Uterus (tissue), 4 donors: ENCODE measurements at places on chromosomes 4 and X. TPM values are rescaled to one million over a fixed set of nuclear protein-coding genes. Genes with fewer than 3 reads are reported as not detected.

Gene RAPGEF2
- total RNA-seq: 27.9 TPM

Gene TBC1D8B
- total RNA-seq: 10.8 TPM

Gene KLHL4
- 32.7 TPM for total RNA-seq

Gene STK32B
- 33.8 TPM for total RNA-seq

Gene FAT1
- total RNA-seq: 11.5 TPM

Gene ZNF630
- total RNA-seq: 5.9 TPM

DNA sequence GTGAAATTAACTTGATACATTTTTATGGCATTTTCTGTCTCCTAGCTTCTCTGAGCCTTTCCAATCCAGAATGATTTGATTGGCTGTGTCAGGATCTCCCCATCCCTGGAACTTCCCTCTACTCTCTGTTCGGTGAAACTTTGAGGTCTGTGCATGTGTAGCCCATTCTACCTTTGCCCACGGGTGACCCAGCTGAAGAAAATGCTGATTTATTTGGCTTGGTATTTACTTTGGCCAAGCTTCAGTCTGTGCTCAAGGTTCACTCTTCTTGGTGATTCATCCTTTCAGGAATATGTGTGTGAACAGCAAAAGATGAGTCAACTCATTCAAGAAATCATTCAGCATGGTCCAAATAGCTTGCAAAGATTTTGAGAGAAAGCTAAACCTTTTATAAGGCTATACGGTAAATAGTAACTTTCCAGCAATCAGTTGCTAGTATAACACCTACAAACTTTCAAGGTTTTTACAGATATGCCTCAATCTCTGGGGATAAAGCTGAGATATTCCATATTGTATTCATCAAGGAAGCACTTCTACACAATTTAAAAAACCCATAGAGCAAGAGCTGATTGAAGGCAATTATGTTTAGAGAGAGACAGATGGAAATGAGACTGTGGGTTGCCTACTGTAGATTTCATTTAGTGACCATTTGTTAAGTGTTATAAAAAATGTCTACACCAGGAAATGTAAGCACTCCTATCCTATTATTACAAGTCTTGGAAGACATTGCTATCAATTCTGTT, 233.9 kb upstream of the CXXC4 start:
- H3K36me3 ChIP-seq: no peaks in the 10 kb centered on the region
- H3K27me3 ChIP-seq: no peaks in the 10 kb centered on the region
- no peak overlapping the region for H3K4me3 ChIP-seq
- no peak for DNase-seq
- H3K4me1 ChIP-seq: no peaks in the 10 kb centered on the region
- H3K27ac ChIP-seq: no peak overlapping the region

DNA sequence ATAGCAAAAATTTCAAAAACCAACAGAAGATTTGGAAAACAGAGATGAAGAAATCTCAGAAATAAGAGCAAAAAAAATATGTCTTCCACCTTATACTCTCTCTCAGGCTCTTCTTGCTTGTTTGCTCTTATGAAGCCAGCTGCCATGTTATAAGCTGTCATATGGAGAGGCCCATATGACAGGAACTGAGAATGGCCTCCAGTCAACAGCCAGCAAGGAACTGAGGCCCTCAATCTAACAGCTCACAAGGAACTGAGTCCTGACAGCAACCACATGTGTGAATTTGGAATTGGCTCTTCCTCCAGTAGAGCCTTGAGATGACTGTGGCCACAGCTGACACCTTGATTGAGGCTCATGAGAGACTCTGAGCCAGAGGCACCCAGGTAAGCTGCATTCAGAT, 51.3 kb upstream of the MAOA start:
- no peaks in the 10 kb centered on the region for H3K27me3 ChIP-seq
- no peaks in the 10 kb centered on the region for H3K4me1 ChIP-seq
- no peak overlapping the region for H3K4me3 ChIP-seq
- H3K36me3 ChIP-seq: no peaks in the 10 kb centered on the region
- no peak for DNase-seq
- no peak overlapping the region for H3K27ac ChIP-seq

DNA sequence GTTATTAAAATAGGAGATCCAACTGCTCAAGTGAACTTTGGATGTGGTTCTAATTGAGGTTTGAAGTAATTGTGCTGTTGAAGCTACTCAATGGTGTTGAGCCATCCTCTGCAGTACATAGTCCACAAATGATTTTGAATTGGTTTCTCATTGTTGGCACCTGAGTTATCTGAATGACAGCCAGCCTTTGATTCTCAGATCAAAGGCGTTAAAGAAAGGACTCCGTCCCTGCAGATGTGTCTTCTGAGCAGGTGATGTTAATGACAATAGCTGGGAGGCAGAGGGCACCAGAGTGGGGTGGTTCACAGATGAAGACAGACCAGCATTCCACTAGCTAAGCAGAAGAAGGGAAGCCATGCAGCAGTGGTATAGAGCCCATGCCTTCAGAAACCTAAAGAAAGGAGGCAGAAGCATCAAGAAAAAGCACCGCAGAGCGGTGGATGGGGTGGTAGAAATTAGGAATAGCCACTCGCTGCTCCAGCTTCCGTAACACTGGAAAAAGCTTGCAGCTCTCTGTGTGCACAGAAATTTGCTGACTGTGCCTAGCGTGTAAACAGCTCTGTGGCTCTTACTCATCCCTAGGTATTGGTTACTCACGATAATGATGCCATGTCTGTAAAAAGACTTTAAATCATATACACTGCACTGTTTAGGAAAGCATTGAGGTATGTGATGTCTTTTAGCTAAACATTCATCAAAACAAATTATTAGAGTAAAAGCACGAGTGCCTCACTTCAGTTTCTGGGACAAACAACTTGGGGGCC, 79.2 kb upstream of the CLCN4 start:
- no peak for DNase-seq
- no peaks in the 10 kb centered on the region for H3K4me1 ChIP-seq
- H3K36me3 ChIP-seq: no peaks in the 10 kb centered on the region
- H3K27me3 ChIP-seq: no peaks in the 10 kb centered on the region
- no peak overlapping the region for H3K27ac ChIP-seq
- no peak overlapping the region for H3K4me3 ChIP-seq

- H3K27me3 ChIP-seq: no peaks in the 10 kb centered on the region
- no peaks in the 10 kb centered on the region for H3K36me3 ChIP-seq
- H3K4me3 ChIP-seq: no peak overlapping the region
These were observed 51.8 kb downstream of the SCML1 start for GRCh38 chrX:17788956-17789562.

DNA sequence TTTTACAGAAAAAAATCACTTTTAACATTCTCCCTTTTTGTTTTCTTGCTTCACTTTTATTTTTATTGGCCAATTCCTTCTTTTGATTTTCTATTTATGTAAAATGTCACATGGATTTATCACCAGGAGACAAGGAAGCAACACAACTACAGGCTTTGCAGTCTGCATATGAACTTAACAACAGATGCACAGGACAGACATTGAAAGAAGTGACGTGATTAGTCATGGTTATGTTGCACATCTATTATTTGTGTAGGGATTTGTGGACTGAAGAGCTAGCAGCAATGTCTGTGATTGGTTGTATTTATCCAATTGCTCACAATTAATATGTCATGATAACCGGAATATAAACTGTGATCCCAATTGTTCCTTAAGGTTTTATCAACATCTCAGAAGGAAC, 147.8 kb upstream of the KLF3 start:
- H3K36me3 ChIP-seq: no peaks in the 10 kb centered on the region
- no peak for DNase-seq
- no peak overlapping the region for H3K27ac ChIP-seq
- H3K4me1 ChIP-seq: no peaks in the 10 kb centered on the region
- H3K27me3 ChIP-seq: no peaks in the 10 kb centered on the region
- H3K4me3 ChIP-seq: no peak overlapping the region
